ENCODE measurements at places on chromosomes 7 and 10.

DNA sequence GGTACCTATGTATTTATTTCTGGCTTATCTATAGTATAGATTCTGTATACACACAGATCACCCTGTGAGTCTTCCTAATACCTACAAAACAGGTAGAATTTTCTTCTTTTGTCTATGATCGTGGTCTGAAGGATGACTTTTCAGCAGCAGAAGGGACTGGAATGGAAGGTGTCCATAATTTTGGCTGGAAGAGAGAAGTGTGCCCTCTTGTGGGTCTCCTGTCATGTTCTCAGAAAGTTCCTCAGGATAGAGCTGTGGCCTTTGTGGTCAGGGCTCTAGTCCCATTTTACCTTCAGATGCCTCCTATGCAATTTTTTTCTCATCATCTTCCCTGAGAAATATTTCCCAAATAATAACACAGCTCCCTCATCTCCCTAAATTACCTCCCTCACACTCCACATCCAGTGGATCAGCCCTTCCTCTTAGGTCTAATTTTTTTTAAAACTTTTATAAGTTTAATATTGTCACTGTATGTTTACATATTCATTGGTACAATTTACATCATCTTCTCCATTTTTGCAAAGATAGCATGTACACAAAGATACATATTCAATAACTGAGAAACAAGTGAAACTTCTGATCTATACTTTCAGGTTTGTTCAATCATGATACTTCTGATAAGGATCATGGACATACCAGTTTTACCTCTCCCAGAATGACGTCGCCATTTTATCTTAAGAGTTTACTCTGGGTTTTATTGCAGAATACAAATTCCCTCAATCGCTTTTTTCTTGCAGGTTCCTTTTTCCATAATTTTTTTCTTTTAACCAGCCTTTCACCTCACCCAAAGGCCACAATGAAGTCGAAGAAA is 112.7 kb downstream of the REEP3 start:
- DNase-seq: no peak

DNA sequence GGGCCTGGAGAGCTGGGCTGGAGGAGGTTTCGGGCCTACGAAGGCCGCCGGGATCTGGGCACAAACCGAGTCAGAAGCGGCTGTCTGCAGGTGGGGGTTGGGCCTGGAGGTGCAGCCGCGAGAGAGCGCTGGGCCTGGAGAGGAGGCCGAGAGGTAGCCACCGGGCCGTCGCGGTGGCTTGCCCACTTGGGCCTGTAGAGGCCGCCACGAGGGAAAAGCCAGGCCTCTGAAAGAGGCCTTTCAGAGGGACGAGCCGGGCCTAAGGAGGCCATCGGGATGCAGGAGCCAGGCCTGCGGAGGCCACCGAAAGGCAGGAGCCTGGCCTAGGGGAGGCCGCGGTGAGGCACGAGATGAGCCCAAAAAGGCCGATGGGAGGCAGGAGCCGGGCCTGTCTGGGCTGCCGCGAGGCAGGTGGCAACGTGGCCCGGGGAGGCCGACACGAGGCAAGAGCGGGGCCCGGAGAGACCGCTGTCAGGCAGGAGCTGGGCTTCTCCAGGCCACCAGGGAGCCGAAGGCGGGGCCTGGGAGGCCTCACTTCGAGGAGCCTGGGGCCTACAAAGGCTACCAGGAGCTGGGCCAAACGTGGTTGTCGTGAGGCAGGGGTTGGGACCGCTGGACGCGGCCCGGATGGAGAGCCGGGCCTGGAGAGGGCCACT is 25.6 kb downstream of the MDH2 start:
- no peak for DNase-seq

- DNase-seq: no peak
These were observed 37.9 kb downstream of the PNLIPRP3 start for GRCh38 chr10:116465546-116465945.

- no peak for DNase-seq
These were observed 59.8 kb upstream of the PTN start for GRCh38 chr7:137403353-137403695.

GRCh38 chr10:74839708-74840107 is 13.3 kb downstream of the KAT6B start:
- DNase-seq: no peak

DNA sequence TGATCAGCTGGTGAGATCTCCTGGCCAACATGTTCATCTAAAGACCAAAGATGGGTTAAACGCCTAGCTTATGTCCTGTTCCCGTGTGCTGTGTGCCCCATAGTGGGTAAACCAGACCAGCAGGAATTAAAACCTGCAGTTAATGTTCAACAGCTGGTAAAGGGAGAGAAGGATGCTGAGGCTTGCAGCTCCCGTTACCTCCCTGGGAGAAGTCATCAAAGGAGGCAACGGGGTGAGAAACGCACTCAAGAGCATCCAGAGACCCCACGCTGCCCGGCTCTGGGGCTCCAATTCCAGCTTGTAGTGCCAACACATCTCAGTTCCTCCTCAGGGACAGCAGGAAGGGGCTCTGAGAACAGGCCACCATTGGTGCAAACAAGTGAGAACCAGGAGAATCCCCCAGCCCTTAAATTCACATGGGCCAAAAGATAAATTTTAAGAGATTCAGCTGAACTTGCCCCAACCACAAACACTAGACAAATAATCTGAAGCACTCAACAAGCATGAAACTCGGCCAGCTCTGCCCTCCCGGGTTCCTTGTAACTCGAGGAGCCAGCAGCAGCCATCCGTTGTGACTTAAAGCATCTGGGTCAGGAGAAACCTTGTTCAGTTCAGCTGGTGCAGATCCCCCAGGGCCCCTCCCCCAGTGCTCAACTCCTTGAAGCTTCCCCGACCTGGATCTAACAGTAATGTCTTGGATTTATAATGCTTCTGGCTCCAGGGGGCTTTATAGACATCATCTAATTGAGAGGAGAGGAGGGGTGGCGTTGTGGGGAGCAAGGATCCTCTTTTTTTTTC is 29.4 kb downstream of the FAM241B start:
- no peak for DNase-seq

DNA sequence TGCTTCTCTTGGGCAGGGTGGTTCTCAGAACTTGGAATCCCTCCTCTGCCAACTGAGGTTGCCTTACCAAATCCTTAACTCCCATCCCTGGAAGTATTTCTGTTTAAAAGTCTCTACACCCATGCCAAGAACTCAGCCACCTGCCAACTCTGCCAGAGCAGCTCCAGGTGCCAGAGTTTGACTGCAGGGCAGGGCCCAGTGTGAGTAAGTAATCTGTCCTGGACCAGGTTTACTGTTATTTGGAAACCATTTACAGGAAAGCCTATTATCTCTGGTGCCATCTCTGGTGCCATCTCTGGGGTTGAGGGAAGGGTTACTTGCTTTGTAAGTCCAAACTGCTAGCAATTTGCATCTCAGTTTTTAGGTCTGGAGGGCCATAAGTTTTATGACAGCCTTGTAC is 2.5 kb downstream of the TSPAN15 start:
- DNase-seq: no peak

DNA sequence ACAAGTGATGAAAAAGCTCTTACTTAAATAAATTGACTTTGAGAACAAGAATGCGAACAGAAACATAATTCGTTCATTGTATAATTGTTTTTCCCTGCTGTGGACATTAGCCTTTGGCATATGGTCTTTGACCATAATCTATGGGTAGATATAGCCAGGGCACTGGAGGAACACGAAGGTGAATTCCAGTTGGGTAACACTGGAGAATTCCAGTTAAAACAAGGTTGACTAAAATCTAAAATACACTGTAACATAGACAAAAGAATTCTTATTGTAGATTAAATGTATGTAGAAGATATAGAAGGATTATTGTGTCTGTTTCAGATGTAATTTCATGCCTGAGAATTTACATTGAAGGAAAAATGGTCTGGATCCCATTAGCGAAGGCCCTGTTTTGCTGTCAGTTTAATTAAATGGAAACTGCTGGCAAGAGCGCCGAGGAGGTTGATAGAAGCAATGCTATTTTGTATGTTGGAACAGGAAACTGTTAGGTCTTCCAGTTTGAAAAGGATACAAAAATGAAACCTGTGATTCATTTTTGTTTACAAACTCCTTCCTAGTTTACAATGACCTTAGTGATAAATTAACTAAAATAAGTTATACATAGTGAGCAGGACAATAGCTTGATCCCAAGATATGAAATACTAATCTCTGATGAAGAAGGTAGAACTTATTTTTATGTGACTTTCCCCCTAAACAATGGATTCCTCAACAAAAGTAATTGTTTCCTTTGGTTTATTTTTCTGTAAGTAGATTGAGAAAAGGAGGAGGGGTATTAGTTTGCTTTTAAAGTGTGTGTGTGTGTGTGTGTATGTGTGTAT is 68.9 kb downstream of the ARID5B start:
- no peak for DNase-seq

- DNase-seq: no peak
These were observed 1.8 kb downstream of the IMPDH1 start for GRCh38 chr7:128407751-128408708.

- no peak for DNase-seq
These were observed 14.3 kb downstream of the EIF4EBP2 start for GRCh38 chr10:70418229-70418628.

DNA sequence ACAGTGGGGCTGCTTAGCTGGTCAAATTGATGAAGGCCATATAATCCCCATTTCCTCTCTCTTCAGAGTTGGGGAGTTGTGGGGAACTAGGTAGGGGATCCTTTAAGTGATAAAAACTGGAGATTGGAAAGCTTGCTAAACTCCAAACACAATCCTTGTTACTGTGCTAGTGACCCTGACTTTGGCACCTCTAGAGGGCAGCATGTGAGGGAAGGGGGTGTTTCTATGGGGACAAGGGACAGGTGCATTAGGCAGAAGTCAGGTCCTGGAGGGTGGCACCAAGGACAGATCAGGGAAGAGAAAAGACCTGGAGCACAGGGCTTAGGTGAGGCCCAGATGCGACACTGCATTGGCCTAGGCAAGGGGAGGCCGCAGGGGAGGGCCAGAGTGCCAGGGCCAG is 66.9 kb downstream of the CDHR3 start:
- DNase-seq: no peak

DNA sequence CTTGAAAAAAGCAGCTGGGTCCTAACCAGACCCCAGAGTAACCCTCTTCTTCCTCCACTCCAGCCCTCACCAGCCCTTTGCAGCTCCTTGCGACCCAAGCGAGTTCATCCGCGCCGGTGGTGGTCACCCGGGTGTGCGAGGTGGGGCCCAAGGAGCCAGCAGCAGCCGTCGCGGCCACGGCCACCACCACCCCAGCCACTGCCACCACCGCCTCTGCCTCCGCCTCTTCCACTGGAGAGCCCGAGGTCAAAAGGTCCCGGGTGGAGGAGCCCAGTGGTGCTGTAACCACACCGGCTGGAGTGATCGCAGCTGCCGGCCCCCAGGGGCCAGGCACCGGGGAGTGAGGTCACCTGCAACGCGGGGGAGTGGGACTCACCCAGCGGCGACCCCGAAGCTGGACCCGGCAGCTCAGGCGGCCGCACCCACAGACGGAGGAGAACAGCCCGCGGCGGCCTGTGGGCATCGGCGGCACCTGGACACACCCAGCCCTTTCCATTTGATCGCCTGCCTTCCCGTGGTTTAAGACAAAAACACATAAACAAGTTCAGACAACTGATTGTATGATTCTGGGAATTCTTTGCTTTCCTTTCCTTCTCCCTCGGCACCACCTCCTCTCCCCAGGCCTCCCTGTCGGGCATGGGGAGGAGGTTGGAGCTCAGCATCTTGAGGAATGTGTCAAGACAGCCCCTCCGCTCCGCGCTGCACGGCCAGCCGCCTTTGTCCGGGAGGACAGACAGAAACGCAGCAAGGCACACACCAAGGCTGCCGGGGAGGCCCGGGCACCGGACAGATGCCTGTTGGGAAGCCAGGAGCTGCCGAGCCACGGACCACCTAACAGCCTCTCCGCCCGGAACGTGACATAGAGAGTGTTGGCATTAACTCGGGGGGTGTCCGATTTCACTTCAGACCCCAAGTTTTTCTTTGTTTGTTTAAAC is 13.0 kb upstream of the AP5Z1 start:
- DNase-seq: no peak

- DNase-seq: no peak
These were observed 3.4 kb upstream of the LARP4B start for GRCh38 chr10:934746-935406.

DNA sequence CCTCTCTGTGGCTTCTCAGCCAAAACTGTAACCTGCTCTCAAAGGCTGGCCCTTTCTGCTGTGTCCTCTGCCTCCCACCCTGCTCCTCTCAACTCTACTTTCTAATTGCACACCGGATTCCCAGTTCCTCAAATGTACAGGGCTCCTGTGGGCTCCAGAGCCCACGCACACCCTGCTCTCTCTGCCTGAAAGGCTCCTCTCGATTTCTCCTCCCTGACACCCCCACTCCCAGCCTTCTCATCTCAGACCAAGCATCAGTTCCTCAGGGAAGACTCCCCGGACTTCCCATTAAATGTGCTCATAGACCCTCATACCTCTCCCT is 111.7 kb upstream of the STEAP1B start:
- DNase-seq: no peak

All from amniotic stem cell (primary cell).